Stimulated activated CD4-positive, alpha-beta T cell treated with anti-CD3 and anti-CD28 coated beads, Interleukin-2, amount 100 ng/mL, for 48 hours (primary cell): ENCODE measurements at places on chromosomes 5 and 9.

- DNase-seq = no peak
Measured at GRCh38 chr5:175814691-175815090, 56.7 kb upstream of the CPLX2 start.

DNA sequence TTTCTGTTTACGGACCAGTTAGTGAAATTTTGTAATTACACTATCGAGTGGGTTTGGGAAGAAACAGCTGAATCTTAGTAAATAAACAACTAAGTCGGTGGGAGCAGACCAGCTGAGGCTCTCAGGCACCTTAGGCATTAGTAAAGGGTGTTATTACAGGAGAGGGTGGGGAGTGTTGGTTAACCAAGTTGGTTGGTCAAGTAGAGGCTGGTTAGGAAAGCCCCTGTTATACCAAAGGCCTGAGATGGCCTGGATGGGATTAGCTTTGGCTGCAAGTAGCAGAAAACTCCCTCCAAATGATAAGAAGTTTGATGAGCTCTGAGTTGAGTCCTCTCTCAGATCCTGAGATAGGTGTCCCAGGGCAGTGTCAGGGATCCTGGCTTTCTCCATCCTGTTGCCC is 81.3 kb downstream of the PPARGC1B start:
- DNase-seq = no peak

- DNase-seq = no peak
Measured at GRCh38 chr5:26894719-26895263, 143.6 kb downstream of the CDH9 start.

DNA sequence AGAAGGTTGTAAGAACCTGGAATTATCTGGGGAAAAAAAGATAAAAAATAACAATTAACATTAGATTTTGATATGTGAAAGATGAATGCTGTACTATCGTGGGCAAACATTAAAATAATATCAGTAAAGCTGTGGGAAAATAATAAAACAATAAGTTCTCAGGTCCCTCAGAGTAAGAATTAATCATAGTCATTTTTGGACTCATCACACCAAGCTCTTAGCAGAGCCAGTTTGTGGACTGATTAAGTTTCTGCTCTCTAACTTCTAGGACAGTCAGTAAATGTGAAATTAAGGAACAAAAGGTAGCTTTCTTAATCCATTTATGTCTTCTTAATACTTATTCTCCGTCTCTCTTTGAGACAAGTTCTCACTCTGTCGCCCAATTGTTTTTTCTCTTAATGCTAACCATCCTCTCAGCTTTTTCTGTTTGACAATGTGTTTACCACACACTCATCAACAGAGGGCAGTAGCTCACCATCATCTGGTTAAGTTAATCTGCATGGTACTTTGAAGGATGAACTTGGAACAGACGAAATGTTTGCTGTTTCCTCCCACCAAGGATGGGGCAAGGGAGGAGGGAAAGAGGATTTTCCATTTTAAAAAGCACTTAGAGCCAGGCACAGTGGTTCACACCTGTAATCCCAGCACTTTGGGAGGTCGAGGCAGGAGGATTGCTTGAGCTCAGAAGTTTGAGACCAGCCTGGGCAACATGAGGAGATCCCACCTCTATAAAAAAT is 5.3 kb upstream of the ACO1 start:
- DNase-seq = peak; percentile 23

GRCh38 chr5:138951091-138951985 is 76.2 kb upstream of the LRRTM2 start:
- DNase-seq = no peak

DNA sequence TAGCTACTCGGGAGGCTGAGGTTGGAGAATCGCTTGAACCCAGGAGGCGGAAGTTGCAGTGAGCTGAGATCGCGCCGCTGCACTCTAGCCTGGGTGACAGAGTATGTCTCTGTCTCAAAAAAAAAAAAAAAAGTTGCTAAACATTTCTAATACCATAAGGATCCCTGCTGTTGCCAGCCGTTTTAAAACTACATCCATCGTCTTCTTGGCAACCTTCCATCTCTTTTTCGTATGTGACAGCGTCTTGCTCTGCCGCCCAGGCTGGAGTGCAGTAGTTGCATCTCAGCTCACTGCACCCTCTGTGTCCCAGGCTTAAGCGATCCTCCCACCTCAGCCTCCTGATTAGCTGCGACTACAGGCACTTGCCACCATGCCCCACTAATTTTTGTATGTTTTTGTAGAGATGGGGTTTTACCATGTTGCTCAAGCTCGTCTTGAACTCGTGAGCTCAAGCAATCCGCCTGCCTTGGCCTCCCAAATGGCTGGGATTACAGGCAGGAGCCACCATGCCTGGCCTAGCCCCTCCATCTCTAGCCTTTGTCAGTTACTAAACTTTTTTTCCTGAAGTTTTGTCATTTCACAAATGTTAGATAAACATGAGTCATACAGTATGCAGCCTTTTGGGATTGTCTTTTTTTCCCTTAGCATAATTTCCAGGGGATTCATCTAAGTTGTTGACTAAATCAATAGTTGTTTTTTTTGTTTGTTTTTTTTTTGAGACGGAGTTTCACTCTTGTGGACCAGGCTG is 13.5 kb downstream of the NSD1 start:
- no peak for DNase-seq

GRCh38 chr5:137092831-137093230 is 406.3 kb downstream of the SPOCK1 start:
- no peak for DNase-seq

DNA sequence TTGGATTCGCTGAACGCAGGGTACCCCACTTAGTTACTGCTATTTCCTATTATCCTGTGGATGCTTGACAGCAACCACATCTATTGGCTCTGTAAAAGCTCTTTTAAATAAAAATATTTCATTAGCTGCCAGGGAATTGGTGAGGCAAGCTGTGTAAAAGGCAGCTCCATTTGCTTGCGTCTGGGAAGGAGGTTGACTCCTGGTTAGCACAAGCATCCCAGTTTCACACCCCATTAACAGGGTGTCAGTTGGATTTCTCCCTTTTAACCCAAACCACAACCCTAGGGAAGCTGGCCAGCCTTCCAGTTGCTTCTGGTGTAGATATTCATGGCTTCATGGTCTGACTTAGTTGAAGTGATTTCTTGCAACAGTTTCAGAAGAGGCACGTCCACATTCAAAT is 151.0 kb downstream of the GPBP1 start:
- DNase-seq = no peak

GRCh38 chr5:140391312-140391711 is 10.3 kb upstream of the ANKHD1 start:
- DNase-seq = no peak

DNA sequence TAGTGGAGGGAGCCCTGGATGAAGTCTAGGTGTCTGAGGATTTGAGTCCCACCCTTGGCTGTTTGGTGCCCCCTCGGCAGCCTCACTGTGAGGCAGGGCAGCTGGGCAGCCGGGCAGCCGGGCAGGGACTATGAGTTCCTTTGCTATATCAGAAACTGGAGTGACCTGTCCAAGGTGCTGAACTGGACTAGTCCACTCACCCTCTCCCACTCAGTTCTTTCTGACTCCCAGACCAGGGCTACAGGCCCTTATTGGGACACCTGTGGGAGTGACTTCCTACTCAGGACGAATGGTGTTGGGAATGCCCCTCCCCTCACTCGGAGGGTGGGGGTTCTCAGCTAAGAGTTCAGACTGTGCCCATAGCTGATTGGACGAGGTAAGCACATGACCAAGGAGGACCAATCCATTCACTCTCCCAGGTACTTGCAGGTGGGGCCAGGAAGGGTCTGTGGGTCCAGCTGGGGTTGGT is 34.1 kb upstream of the RAPGEF1 start:
- DNase-seq = peak; percentile 35

DNA sequence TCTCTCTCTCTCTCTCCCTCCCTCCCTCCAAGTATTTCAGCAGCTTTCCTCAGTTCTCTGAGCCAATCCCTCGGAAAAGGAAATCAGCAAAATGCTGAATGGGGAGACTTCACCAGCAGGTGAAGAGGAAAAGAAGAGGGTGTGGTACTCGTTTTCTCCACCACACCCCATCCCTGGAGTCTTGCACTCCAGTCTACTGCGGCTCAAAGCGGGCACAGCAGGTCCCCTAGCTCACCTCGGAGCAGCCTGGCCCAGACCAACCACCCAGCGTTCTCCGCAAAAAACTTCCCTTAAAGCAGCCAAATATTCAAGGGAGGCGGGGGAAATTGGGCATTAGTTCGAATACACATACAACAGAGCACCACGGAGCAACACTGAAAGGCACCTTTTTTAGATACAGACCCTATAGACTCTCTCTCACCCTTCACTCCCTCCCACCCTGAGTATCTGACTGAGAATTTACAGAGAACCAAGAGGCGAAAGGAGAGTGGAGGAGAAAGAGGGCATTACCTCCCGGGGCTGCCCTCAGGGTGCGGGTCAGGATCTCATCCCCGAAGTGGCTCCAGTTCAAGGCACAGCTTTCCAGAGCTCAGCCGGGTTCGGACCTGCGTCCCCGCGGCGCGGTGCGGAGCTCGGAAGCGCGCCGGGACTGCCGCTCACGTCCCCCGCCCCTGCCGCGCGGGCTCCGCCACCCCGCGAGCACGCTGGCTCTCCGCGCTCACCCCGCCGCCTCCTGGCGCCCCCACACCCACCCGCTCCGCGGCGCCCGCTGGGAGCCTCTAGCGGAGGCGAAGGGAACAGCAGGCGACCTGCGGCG is 1638.5 kb upstream of the C9orf72 start:
- DNase-seq = peak; percentile 23

GRCh38 chr9:128163027-128163515 is 3.0 kb downstream of the BBLN start:
- DNase-seq = no peak

DNA sequence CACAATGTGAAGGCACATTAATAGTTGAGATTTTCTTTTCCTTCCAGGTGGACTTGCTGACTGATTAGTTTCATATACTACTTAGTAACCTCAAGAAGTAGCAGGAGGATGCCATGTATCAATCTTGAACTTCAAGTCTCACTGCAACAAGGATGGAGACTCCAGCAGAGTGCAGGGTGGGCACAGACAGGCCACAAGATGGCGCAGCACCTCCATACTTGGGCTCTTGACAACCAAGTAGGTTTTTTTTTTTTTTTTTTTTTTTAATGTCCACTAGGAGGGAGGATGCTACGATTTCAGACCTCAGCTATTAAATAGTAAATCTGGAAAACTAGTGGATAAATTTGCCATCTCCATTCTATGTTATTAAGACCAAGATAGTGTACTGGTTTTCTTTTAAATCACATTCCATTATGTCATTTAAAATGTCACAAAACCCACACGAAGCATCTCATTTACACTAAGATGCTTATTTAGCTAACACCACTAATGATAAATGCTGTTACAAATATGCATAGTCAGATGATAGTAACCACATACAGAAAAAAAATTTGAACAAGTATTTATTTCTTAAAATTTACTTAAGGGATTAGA is 58.6 kb downstream of the IL6ST start:
- DNase-seq = peak; percentile 71

DNA sequence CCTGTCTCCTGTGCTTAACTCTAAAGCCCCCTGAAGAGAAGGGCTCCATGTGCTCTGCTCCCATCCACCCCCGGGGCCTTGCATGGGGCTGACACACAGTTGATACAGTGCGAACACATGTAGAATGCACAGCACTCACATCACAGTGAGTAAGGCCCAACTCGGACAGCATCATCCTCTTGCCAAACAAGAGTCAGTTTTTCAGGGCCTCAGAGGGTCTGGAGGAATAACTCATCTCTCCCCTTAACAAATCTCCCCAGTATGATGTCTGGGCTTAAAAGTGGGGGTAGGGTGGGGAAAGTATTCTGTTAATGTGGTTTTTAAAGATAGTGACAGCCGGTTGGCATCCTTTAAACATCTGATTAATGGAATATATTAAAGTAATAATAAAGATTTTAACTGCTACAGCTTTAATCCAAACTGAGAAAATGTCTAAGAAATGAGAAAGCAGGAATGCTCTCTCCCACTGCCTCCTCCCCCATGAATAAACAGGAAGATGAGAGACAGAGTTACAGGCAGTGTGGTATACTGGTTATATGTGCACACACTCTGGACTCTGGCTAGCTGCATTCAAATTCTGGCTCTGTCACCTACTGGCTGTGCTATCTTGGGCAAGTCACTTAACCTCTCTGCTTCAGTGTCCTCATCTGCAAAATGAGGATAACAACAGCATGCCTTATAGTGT is 22.5 kb downstream of the APBA1 start:
- DNase-seq = no peak
